Activated CD4-positive, alpha-beta T cell treated with anti-CD3 and anti-CD28 coated beads, Interleukin-2, amount 10 ng/mL, durations not matched to agents 7 days and 5 days (primary cell): ENCODE measurements at places on chromosomes 3 and 15. TPM values are rescaled to one million over a fixed set of nuclear protein-coding genes. Genes with fewer than 3 reads are reported as not detected.

DNA sequence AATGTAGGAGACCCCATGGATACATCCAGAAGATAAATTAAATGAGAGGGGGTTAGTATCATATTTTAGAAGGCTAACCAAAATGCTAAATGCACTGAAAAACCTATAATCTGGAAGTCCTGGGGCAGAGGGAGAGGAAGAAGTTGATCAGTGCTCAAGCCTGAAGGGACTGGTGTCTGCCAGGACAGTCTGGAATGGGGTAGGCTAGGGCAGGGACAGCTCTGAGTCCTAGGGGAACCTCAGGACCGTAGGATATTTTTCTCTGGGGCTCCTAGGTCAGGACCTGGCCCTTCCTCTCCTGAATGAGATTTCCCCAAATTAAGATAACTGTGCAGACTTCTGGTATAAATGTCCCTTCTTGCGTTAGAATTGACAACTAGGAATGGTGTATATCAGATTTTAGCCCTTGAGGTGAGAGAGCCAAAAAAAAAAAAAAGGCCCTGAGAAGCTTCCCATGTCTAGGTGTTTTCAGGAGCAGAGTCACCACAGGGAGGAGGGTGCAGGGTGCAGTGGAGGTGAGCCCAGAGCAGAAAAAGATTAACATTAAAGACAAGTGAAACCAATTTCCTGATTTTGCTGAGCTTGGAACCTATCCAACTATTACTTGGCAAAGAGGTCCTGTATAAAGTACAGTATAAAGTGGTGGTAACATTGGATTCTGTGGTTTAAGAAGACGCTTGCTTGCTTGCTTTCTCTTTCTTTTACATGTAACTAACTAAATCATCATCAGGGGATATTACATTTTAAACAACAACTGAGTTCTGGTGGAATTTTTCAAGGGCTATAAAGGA lies 63.5 kb downstream of the HACD2 start:
- H3K36me3 ChIP-seq = peaks cover 4% of the 10 kb centered on the region
- peaks cover 29% of the 10 kb centered on the region for H3K4me1 ChIP-seq
- H3K27ac ChIP-seq = no peak overlapping the region
- H3K4me3 ChIP-seq = no peak overlapping the region

GRCh38 chr3:98734306-98734705 lies 28.8 kb upstream of the ST3GAL6 start:
- H3K36me3 ChIP-seq = no peaks in the 10 kb centered on the region
- no peak overlapping the region for H3K27ac ChIP-seq
- no peak overlapping the region for H3K4me3 ChIP-seq
- peaks cover 17% of the 10 kb centered on the region for H3K4me1 ChIP-seq

- H3K4me3 ChIP-seq = no peak overlapping the region
- no peaks in the 10 kb centered on the region for H3K4me1 ChIP-seq
- peaks cover 53% of the 10 kb centered on the region for H3K27me3 ChIP-seq
- no peaks in the 10 kb centered on the region for H3K36me3 ChIP-seq
- H3K27ac ChIP-seq = no peak overlapping the region
Observed at GRCh38 chr3:134267996-134268395, 17.3 kb upstream of the RYK start.

- H3K27ac ChIP-seq = no peak overlapping the region
- H3K4me1 ChIP-seq = no peaks in the 10 kb centered on the region
- no peaks in the 10 kb centered on the region for H3K27me3 ChIP-seq
- no peak overlapping the region for H3K4me3 ChIP-seq
- H3K36me3 ChIP-seq = no peaks in the 10 kb centered on the region
Observed at GRCh38 chr3:116046350-116046749, 398.9 kb downstream of the LSAMP start.

DNA sequence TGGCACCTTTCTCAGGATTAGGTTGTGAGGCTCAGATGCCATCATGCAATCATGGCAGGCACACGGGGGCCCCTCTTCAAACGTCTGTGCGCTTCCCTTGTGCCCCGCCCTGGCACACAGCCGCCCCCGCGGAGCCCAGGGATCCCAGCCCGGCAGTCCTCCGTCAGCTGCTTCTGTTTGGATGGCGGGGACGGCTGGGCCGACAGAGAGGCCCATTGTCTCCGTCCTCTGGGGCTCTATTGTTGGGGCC lies 849 bp upstream of the HDAC11 start:
- H3K27ac ChIP-seq = peak overlapping the region; percentile 92
- no peaks in the 10 kb centered on the region for H3K36me3 ChIP-seq
- H3K27me3 ChIP-seq = peaks cover 2% of the 10 kb centered on the region
- peaks cover 10% of the 10 kb centered on the region for H3K4me1 ChIP-seq
- peak overlapping the region; percentile 90 for H3K4me3 ChIP-seq

DNA sequence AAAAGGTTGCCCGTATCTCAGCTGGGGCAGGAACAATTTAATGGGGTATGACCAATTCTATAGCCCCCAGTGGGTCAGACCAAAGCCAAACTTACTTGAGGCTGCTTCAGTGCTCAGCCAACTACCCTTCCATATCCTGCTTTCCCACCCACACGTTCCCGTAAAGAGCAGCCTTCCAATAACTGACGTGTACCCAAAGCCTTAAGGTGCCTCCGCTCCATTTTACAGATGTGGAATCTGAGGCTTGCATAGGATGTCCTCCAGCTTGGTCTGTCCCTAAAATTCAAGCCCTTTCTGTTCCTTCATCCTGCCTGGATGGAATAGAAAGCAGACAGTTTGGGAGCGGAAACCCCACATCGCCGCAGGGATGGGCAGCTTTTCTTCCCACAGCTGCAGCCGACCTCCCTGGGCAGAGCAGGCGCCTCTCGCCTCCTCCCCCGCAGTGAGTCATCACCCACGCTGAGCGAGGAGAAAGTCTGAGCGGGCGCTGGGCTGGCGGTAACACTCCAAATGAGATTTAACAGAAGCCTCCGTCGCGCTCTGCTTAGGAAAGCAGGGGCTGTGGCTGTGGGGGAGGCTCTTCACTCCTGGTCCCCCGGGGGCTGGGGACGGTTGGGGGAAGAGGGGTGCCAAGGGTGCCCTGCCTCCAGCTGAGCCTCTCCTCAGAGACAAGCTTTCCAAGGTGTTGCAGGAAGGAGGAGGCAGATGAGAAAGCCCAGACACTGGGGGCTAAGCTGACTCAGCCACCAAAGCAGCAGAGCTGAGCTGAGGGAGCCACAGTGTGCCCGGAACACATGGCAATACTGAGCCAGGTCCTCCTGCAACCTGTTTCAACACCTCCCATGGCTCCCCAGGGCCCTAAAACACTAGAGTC lies 57.8 kb upstream of the HRH1 start:
- no peaks in the 10 kb centered on the region for H3K36me3 ChIP-seq
- peaks cover 5% of the 10 kb centered on the region for H3K27me3 ChIP-seq
- DNase-seq = peak; percentile 41
- peaks cover 12% of the 10 kb centered on the region for H3K4me1 ChIP-seq
- H3K27ac ChIP-seq = no peak overlapping the region

GRCh38 chr3:180250172-180250571 lies 213.4 kb upstream of the PEX5L start:
- no peak for DNase-seq
- no peak overlapping the region for H3K4me3 ChIP-seq
- no peaks in the 10 kb centered on the region for H3K36me3 ChIP-seq
- no peak overlapping the region for H3K27ac ChIP-seq
- H3K27me3 ChIP-seq = no peaks in the 10 kb centered on the region
- H3K4me1 ChIP-seq = no peaks in the 10 kb centered on the region

DNA sequence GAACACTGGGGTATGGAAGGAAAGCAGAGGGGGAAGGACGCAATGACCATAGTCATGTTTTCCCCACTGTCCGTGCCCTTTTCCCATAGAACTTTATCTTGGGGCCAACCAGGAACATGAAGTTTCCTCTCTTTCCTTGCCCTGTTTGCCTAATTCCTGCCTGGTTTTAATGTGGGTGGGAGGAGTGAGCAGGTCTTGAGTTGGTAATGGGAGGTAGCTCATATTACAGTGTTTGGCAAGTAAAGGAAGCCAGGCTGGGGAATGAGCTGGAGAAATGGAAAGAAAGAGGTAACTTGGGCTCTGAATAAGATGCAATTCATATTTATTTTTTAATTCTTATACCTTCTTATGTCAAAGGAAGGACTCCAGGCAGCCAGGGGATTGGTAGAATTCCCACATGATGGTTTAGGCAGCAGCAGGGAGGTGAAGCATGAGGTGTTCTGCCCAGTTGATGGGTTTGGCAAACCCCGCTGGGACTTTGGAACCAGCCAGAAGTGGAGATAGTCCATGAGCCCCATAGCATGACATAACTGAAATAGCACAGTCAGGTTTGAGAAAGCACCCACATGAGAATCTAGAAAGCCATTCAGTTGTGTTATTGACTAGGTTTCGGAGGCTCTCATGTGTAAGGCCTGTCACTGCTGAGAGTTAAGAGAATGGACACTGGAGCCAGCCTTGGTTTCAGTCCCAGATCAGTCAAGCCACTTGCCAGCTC lies 60.0 kb downstream of the CCK start:
- H3K27ac ChIP-seq = no peak overlapping the region
- H3K4me3 ChIP-seq = no peak overlapping the region
- H3K36me3 ChIP-seq = peaks cover 35% of the 10 kb centered on the region
- H3K4me1 ChIP-seq = peaks cover 6% of the 10 kb centered on the region
- no peak for DNase-seq

GRCh38 chr3:119033393-119034255 lies 1.0 kb downstream of the IGSF11 start:
- H3K4me3 ChIP-seq = peak overlapping the region; percentile 83
- peaks cover 58% of the 10 kb centered on the region for H3K27me3 ChIP-seq
- no peak for DNase-seq
- H3K4me1 ChIP-seq = peaks cover 13% of the 10 kb centered on the region

DNA sequence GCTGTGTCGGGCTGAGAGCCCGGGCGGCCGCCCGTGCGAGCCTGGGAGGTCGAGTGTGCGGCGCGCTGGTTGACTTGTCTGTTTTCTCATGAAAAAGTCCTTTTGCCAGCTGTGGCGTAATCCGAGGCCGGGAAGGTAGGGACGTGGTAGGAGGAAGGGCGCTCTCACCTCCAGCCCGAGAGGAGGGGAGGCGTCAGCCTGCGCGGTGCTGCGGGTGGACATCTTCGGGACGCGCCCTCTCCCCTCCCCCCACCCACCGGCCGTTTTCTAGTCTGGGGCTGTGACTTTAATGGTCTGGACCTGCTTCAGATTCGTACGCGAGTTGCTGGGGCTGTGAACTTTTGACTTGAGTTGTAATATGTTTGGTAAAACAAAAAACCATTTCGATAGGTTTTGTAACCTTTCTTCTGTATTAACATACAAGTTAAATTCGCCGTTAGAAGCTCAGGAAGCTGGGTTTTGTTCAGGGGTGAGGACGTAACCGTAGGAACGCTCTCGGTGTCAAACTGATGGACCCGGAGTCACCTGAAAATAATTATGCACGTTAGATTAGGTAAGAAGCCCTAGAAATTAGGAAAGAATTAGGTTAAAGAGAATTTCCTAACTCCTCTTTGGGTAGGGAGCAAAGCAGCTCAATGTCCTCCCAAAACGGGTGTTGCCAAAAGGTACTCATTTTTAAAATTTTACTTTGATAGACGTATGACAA lies 762 bp downstream of the NCK1 start:
- peaks cover 52% of the 10 kb centered on the region for H3K4me1 ChIP-seq
- peaks cover 39% of the 10 kb centered on the region for H3K36me3 ChIP-seq
- peak overlapping the region; percentile 98 for H3K4me3 ChIP-seq
- peak overlapping the region; percentile 99 for H3K27ac ChIP-seq

DNA sequence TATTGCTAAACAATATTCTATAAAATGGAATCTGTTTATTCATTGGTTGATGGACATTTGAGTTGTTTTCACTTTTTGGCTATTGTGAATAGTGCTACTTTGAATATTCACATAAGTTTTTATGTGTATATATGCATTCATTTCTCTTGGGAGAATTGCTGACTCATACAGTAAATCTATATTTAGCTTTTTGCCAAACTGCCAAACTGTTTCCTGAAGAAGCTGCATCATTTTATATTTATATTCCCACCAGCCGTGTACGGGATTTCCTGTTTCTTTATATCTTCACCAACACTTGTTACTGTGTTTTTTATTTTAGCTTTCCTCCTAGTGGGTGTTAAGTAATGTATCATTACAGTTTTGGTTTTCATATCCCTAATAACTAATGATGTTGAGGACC lies 12.5 kb upstream of the TCAIM start:
- H3K4me3 ChIP-seq = no peak overlapping the region
- H3K27me3 ChIP-seq = peaks cover 26% of the 10 kb centered on the region
- no peak overlapping the region for H3K27ac ChIP-seq
- H3K4me1 ChIP-seq = no peaks in the 10 kb centered on the region
- H3K36me3 ChIP-seq = no peaks in the 10 kb centered on the region
- DNase-seq = no peak

GRCh38 chr15:96252148-96252547 lies 78.4 kb upstream of the NR2F2 start:
- no peaks in the 10 kb centered on the region for H3K4me1 ChIP-seq
- H3K36me3 ChIP-seq = no peaks in the 10 kb centered on the region
- H3K27me3 ChIP-seq = no peaks in the 10 kb centered on the region
- H3K27ac ChIP-seq = no peak overlapping the region
- H3K4me3 ChIP-seq = no peak overlapping the region
- no peak for DNase-seq

DNA sequence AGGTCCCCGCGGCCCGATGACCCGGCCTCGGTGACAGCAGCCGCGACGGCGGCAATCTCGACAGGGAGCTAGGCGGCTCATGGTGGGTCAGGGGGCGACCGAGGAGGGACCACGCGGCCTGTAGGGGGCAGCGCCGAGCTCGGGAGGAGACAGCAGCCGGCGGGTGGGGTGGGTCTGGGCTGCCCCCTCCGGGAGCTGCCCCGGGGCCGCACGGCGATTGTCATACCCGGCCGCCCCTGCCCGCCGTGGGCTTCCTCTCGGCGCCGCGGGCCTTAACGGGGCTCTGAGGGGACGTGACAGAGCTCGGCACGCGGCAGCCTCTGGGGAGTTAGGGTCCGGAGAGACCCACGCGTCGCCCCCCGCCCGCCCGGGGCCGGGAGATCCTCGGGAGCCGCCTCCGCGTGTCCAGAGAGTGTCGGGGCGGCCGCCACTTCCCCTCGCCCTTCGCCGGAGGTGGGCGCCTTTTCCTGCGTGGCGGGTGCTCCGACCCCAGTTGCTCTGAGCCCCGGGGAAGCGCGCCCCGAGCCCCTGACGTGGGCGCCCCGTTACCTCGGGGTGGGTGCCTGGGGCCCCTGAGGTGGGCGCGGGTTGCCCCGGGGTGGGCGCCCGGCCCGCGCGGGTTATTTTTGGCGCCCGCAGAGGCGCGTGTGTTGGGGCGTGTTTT lies 539 bp upstream of the PLCL2 start:
- H3K4me3 ChIP-seq = peak overlapping the region; percentile 92
- peaks cover 10% of the 10 kb centered on the region for H3K27me3 ChIP-seq
- peak; percentile 61 for DNase-seq
- H3K36me3 ChIP-seq = peaks cover 13% of the 10 kb centered on the region
- H3K4me1 ChIP-seq = peaks cover 35% of the 10 kb centered on the region

DNA sequence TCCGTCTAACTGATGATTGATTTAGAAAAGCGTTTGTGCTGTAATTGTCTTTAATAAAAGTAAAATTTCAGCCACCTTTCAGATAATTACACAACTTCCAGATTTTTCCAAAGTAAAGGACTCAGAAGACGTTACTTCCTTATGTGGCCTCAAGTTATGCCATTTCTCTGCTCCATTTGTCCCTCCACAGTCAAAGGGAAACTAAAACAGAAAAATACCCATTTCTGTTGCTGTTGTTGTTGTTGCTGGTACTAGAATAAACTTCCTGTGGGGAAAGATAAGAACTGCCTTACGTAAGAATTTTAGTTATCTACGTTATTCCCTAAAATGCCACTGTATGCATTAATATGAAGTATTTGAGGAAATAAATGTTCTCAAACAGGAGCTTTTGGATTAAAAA lies 153.9 kb downstream of the P3H2 start:
- DNase-seq = no peak
- H3K4me1 ChIP-seq = peaks cover under 1% of the 10 kb centered on the region
- no peak overlapping the region for H3K4me3 ChIP-seq

The ITIH4 gene
- total RNA-seq = 28.6 TPM

The CGNL1 gene
- not detected for total RNA-seq

The NPTN gene
- total RNA-seq = 41.4 TPM

The AADACL2 gene
- total RNA-seq = not detected

The GABRR3 gene
- total RNA-seq = not detected

The KIF7 gene
- 0.67 TPM for total RNA-seq

The CMTM7 gene
- total RNA-seq = 62.6 TPM

The SLC24A5 gene
- not detected for total RNA-seq

The CCDC39 gene
- total RNA-seq = not detected

The PRR23A gene
- total RNA-seq = not detected
